ENCODE measurements at places on chromosomes 11 and 22. TPM values are rescaled to one million over a fixed set of nuclear protein-coding genes. Genes with fewer than 3 reads are reported as not detected.
A peak's percentile ranks its signal among the peaks of the same experiment; 100 is the strongest.

DNA sequence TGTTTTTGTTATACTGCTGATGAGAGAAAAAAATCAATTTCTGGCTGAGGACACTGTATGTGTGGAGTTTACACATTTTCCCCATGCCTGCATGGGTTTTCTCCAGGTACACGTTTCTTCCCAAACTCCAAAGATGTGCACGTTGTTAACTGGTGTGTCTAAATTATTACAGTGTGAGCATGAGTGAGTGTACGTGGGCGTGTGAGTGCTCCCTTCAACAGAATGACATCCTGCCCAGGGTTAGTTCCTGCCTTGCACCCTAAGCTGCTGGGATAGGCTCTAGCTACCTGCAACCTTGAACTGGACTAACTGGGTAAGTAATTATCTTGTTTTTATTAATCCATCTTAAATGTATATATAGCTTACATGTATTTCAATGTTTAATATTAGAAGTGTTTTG, 5.5 kb downstream of the NPAT start:
- H3K27me3 ChIP-seq = no peaks in the 10 kb centered on the region
- H3K4me1 ChIP-seq = peaks cover 61% of the 10 kb centered on the region
- peak; percentile 7 for DNase-seq
- no peak overlapping the region for H3K4me3 ChIP-seq
- H3K36me3 ChIP-seq = peaks cover 75% of the 10 kb centered on the region
- no peak overlapping the region for H3K27ac ChIP-seq

DNA sequence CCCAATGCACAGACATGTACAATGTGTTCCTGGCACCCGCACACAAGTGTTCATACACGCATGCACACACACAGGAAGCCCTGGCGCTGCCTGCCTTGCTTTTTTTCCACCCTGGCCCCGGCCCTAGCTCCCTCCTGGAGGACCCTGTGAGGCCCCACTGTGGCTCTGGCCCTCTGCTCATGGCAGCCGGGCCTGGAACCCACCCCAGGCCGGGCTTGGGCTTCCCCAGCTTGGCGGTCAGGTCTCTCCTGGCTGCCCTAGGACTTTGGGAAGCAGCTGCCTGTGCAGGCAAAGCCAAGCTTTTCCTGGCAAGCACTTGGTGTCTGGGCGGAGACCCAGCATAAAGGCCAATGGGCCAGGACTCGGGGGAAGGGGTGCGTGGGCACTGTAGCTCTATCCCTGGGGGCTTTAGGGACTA, 30.5 kb downstream of the CD82 start:
- H3K4me3 ChIP-seq = peak overlapping the region; percentile 52
- no peaks in the 10 kb centered on the region for H3K27me3 ChIP-seq
- H3K27ac ChIP-seq = peak overlapping the region; percentile 96
- peaks cover 76% of the 10 kb centered on the region for H3K4me1 ChIP-seq
- H3K36me3 ChIP-seq = peaks cover 33% of the 10 kb centered on the region

DNA sequence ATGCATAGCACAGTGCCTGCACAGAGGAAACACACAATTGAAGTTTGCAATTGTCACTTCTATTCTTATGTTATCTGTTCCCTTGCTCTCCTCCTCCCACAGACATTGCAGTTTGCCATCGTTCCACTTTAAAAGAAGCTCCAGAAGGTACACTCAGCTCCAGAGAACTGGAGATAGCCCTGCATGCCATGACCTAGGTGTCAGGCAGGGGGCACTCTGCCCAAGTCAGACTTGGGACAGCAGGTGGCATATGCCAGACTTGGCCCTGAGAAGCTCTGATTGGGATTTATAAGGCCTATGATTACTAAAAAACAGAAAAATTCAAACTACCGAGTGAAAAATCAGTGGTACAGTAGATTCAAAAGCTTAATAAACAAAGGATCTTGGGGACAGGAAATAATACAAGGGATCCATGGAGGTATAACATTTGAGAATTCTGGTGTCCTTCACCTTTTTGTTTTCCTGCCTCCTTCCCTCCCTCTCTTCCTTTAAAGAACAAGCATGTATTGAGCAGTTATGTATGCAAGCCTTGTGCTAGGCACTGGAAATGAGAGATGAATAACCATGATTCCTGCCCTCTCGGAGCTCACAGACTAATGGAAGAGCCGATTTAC, 40.0 kb downstream of the TENM4 start:
- no peak overlapping the region for H3K27ac ChIP-seq
- peak; percentile 7 for DNase-seq
- H3K4me3 ChIP-seq = no peak overlapping the region
- no peaks in the 10 kb centered on the region for H3K4me1 ChIP-seq

GRCh38 chr11:114925591-114925990, 247.3 kb downstream of the NXPE2 start:
- no peak overlapping the region for H3K27ac ChIP-seq
- H3K4me1 ChIP-seq = no peaks in the 10 kb centered on the region
- H3K4me3 ChIP-seq = no peak overlapping the region
- no peaks in the 10 kb centered on the region for H3K36me3 ChIP-seq

DNA sequence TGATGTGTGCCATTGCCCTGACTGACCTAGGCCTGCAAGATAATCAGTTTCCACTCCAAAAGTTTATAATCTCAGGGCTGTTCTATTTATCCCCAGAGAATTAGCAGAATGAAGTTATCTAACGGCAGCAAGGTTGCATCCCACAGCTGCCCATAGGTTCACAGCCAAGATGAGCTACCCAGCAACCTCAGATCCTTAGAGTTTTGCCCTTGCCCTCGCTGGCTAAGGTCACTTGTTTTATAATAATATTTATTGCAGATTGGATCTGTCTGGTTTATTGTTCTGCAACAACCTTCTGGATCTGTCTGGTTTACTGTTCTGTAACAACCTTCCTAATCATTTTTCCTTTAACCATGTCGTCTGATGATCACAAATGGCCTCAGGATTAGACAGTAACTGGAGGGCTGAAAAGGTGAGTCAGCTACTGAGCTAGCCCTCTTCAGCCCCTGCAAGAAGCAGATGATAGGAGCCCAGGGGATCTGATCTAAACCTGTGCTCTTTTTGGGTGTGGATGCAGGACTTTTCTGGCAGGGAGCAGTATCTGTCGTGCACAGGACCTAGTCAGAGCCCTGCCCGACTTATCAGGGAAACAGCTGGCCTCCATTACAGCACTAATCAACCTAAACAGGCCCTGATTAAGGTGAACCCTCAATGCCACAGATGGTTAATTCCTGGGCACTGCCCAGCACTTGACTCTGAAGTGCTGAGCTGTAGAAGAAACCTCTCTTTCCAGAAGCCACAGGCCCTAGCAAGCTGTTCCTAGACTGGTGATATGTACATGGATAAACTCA, 642.9 kb upstream of the KIRREL3 start:
- DNase-seq = no peak
- H3K27ac ChIP-seq = no peak overlapping the region
- peaks cover 2% of the 10 kb centered on the region for H3K4me1 ChIP-seq
- no peak overlapping the region for H3K4me3 ChIP-seq

DNA sequence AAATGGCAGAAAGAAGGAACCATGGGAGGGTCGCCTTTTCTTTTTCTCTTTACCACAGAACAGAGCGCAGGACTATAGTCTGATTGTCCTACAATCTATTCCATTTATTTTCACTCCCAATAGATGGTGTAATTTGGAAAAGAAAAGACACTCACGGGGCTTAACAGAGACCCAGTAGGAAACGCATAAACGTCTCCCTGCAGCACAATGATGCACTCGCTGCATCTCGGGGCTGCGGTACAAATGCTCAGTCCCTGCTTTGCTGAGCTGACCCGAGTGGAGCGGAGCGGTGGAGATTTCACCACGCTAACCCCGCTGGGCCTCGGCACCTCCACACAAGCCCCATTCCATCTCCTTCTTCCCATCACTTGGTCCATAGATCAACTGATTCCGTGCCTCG, 1.5 kb downstream of the FEZ1 start:
- peak overlapping the region; percentile 22 for H3K27ac ChIP-seq
- DNase-seq = no peak
- no peaks in the 10 kb centered on the region for H3K36me3 ChIP-seq
- peaks cover 63% of the 10 kb centered on the region for H3K27me3 ChIP-seq

DNA sequence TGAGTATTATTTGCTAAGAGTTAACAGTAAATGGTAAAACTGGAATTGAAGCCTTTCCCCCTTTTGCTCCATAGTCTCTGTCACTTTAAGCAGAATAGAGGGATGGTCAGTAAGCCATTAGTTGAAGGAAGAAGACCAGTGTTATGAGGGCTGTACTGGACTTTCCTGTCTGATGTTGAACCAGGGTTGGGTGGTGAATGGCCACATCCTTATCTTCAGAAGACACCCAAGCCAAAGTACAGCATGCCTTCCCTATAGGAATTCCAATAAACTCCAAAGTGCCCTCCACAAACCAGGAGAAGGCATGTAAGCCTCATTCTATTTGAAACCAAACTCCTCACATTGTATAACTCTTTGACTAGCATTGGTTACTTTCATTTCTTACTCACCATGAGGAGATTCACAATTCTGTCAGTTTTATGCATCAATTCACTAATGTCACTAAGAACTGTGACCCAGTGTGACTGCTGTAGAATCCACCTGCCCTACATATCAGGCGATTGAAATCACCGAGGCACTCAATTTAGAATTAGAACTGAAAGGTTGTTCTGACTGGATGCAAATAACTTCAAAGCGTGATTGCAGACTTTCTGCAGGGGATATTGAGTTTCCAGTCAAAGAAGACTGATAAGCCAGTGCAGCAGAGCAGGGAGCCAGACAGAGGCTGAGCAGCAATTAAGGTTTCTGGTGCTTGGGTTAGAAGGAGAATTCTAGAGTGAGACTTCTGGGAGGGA, 107.1 kb upstream of the DDI1 start:
- no peaks in the 10 kb centered on the region for H3K4me1 ChIP-seq
- no peak overlapping the region for H3K4me3 ChIP-seq
- DNase-seq = no peak
- no peaks in the 10 kb centered on the region for H3K36me3 ChIP-seq
- H3K27ac ChIP-seq = no peak overlapping the region

DNA sequence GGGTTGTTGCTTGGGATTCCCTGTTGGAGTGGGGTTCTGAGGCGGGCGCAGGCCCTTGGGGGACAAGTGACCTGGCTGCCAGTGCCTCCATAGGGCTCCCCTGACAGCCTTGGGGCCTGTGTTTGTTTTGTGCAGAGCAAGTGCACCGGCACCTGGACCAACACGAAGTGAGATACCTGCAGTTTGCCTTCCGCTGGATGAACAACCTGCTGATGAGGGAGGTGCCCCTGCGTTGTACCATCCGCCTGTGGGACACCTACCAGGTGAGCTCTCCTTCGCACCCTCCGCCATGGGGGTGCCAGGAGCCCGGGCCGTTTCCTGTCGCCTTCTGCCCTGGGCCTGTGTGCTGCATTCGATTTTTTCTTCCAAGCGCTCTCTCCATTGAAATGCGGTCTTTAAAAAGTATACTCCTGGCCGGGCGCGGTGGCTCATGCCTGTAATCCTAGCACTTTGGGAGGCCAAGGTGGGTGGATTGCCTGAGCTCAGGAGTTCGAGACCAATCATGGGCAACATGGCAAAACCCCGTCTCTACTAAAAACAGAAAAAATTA, 274.6 kb downstream of the TBC1D22A start:
- no peaks in the 10 kb centered on the region for H3K4me1 ChIP-seq
- no peak overlapping the region for H3K27ac ChIP-seq

GRCh38 chr22:24189249-24190158, 8.2 kb downstream of the SUSD2 start:
- DNase-seq = peak; percentile 61
- peaks cover 8% of the 10 kb centered on the region for H3K4me1 ChIP-seq
- H3K36me3 ChIP-seq = no peaks in the 10 kb centered on the region

GRCh38 chr11:129825380-129825779, 9.7 kb downstream of the TMEM45B start:
- no peak overlapping the region for H3K4me3 ChIP-seq
- no peak overlapping the region for H3K27ac ChIP-seq
- peaks cover 14% of the 10 kb centered on the region for H3K27me3 ChIP-seq
- H3K36me3 ChIP-seq = no peaks in the 10 kb centered on the region
- DNase-seq = no peak

GRCh38 chr11:69999721-70000120, 78.4 kb upstream of the ANO1 start:
- H3K4me1 ChIP-seq = peaks cover 3% of the 10 kb centered on the region
- no peaks in the 10 kb centered on the region for H3K36me3 ChIP-seq
- H3K27me3 ChIP-seq = peaks cover 3% of the 10 kb centered on the region
- DNase-seq = no peak

- no peak overlapping the region for H3K4me3 ChIP-seq
- DNase-seq = no peak
- no peak overlapping the region for H3K27ac ChIP-seq
- H3K4me1 ChIP-seq = peaks cover 5% of the 10 kb centered on the region
- peaks cover 5% of the 10 kb centered on the region for H3K36me3 ChIP-seq
Observed at GRCh38 chr11:704781-705645, 1.0 kb upstream of the EPS8L2 start.

Gene SYT13
- not detected for total RNA-seq

Gene FAR1
- 56.0 TPM for total RNA-seq

Gene CHADL
- 0.35 TPM for total RNA-seq

Gene DGCR2
- 38.7 TPM for total RNA-seq

Gene OR8A1
- total RNA-seq = not detected

Gene SAA1
- not detected for total RNA-seq

Gene FAM227A
- total RNA-seq = not detected

Gene SPTBN2
- 0.35 TPM for total RNA-seq

Gene DDTL
- 3.3 TPM for total RNA-seq

Gene PKNOX2
- total RNA-seq = not detected

Gene CYP2D6
- total RNA-seq = 5.0 TPM

Gene MUC6
- not detected for total RNA-seq

Gene TECTA
- total RNA-seq = 0.25 TPM

All from activated CD4-positive, alpha-beta T cell treated with anti-CD3 and anti-CD28 coated beads, Interleukin-2, amount 10 ng/mL, durations not matched to agents 7 days and 5 days (primary cell).